ENCODE measurements at places on chromosomes 11 and 22. TPM values are rescaled to one million over a fixed set of nuclear protein-coding genes. Genes with fewer than 3 reads are reported as not detected.

Gene MS4A1
- 482 TPM for total RNA-seq

Gene CCDC81
- total RNA-seq = 0.19 TPM

GRCh38 chr22:26606611-26607010 lies 11.2 kb downstream of the CRYBB1 start:
- no peak for DNase-seq
- no peak overlapping the region for H3K4me3 ChIP-seq
- peaks cover 20% of the 10 kb centered on the region for H3K4me1 ChIP-seq
- H3K27ac ChIP-seq = no peak overlapping the region
- H3K27me3 ChIP-seq = no peaks in the 10 kb centered on the region

- H3K36me3 ChIP-seq = no peaks in the 10 kb centered on the region
- H3K27me3 ChIP-seq = no peaks in the 10 kb centered on the region
- peaks cover 7% of the 10 kb centered on the region for H3K4me1 ChIP-seq
Measured at GRCh38 chr22:38567531-38568285, 2.3 kb downstream of the DMC1 start.

GRCh38 chr22:40890881-40891280 lies 29.0 kb upstream of the DNAJB7 start:
- H3K36me3 ChIP-seq = peaks cover 6% of the 10 kb centered on the region
- H3K27me3 ChIP-seq = no peaks in the 10 kb centered on the region
- no peak for DNase-seq
- no peaks in the 10 kb centered on the region for H3K4me1 ChIP-seq

DNA sequence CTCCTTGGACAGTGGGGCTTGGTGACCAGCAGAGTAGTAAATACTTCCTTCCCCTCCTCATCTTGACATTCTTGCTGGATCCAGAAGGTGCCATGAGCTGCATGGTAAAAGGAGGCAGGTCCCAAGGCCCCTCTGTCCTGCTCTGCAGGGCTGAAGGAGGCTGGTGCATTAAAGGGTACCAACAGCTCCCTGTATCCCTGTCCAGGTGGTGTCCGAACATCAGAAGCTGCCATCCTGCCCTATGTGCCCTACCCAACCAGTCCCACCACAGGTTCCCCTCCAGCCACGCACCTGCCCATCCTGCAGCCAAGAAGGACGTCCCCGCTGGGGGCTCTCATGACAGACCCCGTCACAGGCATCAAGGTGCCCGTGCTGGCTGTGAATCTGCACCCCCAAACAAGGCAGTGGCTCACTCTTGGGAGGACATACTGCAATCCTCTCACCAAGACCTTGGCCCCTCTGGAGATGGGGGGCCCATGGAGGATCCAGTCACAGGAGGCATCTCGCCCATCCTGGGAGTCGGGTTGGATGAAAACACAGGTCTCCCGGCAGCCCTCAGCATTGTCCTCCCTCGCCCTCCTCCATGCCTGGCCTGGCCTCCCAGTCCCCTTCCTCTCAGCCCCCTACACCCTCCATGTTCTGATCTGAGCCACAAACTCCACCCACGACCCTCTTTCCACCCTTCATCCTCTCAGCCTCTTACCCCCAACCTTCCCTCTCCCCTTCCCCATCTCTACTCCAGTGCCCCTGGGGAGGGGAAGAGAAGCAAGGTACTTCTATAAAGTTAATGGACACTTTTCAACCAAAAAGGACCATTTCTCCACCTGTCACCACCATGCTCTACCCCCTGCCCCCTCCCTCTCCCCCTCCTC lies 55.1 kb downstream of the BTG4 start:
- no peak overlapping the region for H3K4me3 ChIP-seq
- H3K27ac ChIP-seq = no peak overlapping the region
- H3K36me3 ChIP-seq = no peaks in the 10 kb centered on the region
- H3K4me1 ChIP-seq = no peaks in the 10 kb centered on the region

- H3K27me3 ChIP-seq = no peaks in the 10 kb centered on the region
- no peaks in the 10 kb centered on the region for H3K36me3 ChIP-seq
- DNase-seq = no peak
Measured at GRCh38 chr11:105189581-105189980, 50.0 kb upstream of the CARD18 start.

DNA sequence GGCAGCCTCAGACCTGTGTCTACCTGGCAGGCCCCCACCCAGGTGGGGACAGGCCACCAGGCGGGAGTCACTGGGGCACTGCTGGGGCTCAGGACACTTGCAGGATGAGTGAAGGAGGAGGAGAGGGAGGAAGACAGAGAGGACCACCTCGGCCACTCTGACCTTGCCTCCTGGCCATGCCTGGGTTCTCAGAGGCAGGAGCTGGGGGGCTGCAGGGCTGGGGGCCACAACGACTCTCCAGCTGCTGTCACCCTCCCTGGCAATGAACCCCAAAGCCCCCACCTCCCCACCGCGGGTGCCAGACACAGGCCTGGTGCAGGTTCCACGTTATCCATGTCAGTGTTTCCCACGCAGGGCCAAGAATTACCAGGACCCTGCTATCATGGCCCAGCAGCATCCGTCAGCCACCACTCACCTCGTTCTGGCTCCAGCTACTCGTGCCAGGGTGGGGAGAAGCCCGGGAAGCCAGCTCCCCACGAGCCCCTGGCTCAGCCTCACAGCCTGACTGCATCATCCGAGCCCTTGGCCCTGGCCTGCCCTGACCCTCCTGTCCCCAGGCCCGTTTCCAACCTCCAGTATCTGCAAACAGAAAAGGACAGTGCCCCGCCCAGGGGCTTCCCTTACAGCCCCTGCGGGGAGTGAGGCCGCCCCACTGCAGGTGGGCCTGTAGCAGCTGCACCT lies 62.4 kb downstream of the BRD1 start:
- no peak for DNase-seq
- no peaks in the 10 kb centered on the region for H3K27me3 ChIP-seq
- H3K36me3 ChIP-seq = no peaks in the 10 kb centered on the region
- no peak overlapping the region for H3K4me3 ChIP-seq
- peaks cover 12% of the 10 kb centered on the region for H3K4me1 ChIP-seq
- no peak overlapping the region for H3K27ac ChIP-seq

DNA sequence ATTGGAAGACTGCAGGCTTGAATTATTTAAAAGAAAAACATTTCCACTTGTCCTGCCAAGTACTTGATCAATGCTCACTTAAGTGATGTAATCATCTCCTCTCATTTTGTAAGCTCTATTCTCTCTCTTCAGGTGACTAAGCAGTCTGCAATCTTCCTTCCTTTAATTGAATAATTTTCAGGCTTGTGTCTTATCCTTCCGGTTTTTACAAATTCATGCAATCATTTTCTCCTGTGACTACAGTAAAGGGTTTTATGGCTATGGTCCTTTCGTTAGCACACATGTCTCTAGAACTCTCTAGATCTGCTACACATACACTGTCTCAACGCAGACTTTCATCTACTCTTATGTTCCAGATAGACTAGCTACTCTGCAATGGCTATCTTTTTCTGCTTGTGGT lies 12.6 kb upstream of the UPB1 start:
- H3K4me3 ChIP-seq = no peak overlapping the region
- no peak for DNase-seq
- H3K27ac ChIP-seq = no peak overlapping the region
- H3K27me3 ChIP-seq = no peaks in the 10 kb centered on the region

Measured in GM12878 (cell line).